Effector memory CD4-positive, alpha-beta T cell (primary cell): ENCODE measurements at places on chromosomes 5 and 9.

- DNase-seq = no peak
These were observed 193.4 kb upstream of the GAS1 start for GRCh38 chr9:87140605-87141109.

GRCh38 chr5:124576848-124577409 lies 169.5 kb downstream of the ZNF608 start:
- DNase-seq = no peak

DNA sequence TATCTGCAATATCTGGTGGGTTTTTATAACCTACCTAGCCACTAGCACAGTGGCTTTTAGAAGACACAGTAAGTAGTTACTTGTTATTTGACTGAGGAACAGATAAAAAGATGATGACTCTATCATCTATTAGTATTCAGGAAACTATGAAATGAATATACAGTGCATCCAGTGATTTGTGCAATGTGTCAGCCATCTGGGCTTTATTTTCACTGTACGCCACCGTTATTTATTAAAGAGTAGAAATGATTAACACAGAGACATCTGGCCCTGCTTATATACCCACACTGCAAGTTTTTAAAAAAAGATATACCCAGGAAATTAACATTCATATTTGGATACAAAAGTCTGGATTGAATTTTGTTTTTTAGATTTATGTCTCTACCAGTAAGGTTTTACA lies 408.4 kb downstream of the PDE4D start:
- DNase-seq = no peak

DNA sequence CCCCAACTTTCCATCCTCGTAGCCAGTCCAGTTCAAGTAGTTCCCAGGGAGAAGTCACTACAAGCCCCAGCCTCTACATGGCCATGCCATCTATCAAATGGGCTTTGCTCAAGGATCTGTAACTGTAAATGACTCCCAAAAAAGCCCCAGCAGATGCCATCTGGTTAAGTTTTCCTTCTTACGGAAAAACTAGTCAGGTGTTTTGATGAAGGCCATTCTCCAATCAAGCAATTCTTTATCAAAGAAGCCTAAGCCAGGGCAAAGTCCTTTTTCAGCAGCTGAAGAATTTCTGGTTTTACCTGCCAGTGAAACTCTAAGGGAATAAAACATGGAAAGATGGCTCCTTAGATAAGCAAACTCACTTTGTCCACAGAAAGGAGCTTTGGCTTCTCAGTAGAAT lies 21.9 kb upstream of the ZNF622 start:
- no peak for DNase-seq

DNA sequence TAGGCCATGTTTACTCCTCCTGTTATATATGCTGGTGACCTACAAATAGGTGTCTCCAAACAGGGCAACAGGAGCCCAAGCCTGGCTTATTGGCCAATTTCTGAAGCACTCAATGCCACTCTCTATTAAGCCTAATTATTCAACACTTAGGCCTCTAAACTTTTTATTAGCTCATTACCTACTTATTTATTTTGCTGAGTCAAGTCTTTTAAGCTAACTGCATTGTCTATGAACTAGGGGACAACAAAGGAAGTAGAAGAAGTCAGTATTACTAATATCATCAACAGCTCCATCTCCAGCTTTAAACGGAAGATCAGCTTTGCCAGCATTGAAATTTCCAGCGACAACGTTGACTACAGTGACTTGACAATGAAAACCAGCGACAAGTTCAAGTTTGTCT lies 28.2 kb downstream of the GABRP start:
- no peak for DNase-seq

DNA sequence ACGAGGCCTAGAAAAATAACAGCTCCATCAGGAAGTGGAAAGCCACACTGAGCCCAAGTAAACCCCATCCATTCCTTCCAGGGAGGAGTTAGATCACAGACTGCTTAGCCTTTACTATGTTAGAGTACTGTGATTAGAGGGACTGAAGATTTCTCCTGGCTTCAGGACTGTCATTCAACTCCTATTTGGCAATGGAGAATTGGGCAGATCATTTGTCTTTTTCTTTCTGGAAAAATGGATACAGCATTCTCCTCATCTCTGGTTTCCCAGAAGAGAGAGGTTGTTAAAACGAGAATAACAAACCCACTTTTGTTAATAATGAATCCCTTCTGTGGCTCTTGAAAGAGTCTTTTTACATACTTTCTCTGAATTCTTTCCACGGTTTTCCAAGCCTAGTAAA lies 150.4 kb downstream of the GABRB2 start:
- no peak for DNase-seq

DNA sequence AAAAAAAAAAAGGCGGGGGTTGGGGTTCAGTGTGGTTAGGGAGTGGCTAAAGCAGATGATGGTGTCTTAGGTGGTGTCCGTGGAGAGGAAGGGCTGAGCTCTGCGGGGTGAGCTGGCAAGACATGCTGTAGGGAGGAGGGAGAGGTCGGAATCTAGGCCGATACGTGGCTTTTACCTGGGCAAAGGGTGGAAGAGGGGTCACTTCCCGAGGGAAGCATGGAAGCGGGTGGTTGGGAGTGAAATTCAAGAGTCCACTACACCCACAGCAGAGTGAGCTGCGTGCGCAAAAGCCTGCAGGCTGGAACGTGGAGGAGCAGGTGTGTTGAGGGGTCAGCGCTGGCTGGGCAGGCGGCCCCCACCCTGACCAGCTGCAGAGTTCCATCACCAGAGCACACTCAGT lies 17.8 kb downstream of the TBC1D9B start:
- DNase-seq = no peak

DNA sequence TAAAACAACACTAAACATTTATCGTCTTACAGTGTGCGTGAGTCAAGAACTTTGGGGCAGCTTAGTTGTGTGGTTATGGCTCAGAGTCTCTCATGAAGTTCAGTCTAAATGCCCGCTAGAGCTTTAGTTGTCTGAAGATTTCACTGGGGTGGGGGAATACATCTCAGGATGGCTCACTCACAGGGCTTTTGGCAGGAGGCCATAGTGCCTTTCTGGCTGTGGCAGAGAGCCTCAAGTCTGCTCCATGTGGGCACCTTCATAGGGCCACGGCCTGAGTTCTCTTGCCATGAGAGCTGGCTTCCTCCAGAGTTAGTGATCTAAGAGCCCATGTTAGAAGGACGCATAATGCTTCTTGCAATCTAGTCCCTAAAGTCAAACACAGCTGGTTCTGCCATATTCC lies 258.8 kb upstream of the NUDT12 start:
- no peak for DNase-seq

DNA sequence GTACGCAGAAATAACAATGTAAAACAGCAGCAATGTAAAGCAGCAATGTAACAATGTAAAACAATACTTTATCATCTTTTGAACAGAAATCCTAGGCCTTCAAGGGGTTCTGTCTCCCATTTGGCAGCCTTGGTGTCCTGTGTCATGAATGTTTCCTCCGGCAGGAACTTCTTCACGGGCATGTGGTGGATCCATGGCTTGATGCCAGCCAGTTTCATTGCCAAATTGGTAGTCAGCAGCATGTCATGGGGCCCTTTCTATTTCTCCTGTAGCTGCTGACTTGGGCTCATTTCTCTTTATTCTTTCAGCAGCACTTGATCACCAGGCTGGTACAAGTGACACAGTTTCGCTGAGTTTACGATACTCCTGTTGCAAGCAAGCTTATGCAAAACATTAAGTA lies 275.3 kb downstream of the HTR1A start:
- no peak for DNase-seq

DNA sequence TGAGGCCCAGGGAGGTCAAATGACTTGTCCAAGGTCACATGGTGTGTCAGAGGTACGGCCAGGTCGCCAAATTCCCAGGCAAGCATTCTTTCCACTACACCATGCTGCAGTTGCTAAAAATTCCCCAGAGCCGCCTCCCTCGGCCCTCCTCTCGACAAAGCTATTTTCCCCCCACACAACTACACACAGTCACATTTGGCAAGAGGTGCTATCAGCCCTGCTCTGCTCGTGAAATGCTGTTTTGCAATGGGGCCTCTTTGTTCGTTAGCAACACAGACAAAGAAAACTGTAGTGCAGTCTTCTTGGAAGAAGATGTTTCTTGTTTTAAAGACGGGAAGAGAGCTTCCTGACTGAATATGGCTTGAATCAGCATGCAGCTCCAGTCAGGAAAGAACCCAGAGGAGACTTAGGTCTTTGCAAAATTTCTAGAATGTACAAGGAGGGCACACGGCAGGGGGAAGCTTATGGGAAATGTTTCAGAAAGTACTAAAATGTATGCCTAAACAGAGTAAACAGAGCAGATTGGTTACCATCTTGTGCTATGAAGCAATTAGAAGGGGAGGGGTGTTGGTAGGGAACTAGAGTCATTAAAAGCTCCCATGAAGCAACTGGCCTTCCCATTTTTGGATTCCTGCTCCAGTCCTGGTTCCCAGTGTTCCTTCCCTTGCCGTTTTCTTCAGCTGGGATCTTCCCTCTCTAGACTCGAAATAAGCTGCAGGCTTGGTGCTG lies 14.2 kb downstream of the SLIT3 start:
- DNase-seq = no peak

- no peak for DNase-seq
These were observed 239.4 kb upstream of the FBXL7 start for GRCh38 chr5:15260356-15261268.

DNA sequence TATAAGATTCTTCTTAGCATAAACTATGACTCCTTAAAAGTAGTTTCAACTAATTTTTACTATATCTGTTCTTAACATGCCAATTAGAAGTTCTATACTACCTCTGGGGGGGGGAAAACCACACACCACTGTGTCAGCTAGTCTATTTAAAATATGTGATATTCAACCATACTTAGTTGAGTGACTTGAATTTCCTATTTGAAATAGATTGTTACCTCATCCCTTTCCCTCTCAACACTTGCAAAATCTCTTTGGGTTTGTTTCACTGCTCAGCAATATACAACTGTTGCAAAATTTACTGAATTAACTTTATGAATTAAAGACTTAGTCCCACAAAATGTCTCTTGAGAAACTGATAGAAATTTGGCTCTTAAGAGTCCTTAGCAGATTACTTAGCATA lies 151.1 kb upstream of the POU5F2 start:
- no peak for DNase-seq

- no peak for DNase-seq
These were observed 11.1 kb upstream of the PAIP1 start for GRCh38 chr5:43567967-43568366.

DNA sequence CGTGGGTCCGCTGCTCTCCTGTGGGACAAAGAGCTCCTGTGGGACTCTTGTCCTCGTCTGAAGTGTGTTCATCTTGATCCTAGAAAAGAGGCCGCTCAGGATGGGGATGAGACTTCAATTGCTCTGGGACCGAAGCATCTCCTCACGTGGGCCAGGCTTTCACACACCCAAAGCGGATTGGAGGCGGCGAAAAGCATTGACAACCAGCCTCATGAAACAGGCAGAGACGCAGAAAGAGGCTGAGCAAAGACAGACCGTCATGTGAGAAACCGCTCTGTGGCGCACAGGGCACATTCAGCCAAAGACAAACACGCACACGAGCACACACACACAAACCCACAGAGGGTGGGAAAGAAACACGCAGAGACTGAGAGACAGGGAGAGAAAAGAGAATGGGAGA lies 479.5 kb downstream of the SPATA31A7 start:
- no peak for DNase-seq

DNA sequence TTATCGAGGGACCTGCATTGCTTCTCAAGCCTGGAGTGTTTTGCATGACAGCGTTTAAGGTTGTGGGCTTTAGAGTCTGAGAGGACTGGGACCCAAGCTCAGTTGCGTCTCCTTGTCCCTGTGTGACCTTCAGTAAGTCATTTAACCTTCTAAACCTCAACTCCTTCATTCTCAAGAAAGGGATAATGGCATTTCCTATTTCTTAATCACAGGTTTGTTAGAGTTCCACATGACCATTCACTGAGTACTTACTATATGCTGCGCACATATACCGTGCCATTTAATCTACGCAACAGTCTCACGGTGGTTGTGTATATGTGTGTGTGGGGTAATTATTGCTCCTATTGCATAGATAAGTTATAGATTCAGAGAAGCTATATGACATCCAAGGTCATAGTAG lies 76.3 kb downstream of the MACROH2A1 start:
- DNase-seq = no peak

DNA sequence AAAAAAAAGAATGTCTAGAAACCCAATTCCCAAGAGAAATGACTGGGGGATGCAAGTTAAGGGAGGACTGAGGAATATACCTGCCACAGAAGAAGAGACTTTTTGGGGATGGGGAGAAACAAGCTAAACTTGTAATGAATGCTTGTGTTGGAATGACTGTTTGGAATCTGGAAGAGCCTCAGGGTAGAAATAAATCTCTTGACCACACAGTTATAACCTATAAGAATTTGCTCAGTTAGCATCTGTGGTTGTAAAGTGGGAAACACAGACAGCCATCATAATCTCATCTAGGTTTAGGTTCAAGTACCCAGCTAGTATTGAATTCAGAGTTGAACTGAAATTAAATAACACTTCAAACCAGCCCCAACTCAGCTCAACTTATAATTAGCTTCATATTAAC lies 678.3 kb upstream of the CHD1 start:
- no peak for DNase-seq

- DNase-seq = no peak
These were observed 104.1 kb downstream of the CD180 start for GRCh38 chr5:67092535-67092934.

DNA sequence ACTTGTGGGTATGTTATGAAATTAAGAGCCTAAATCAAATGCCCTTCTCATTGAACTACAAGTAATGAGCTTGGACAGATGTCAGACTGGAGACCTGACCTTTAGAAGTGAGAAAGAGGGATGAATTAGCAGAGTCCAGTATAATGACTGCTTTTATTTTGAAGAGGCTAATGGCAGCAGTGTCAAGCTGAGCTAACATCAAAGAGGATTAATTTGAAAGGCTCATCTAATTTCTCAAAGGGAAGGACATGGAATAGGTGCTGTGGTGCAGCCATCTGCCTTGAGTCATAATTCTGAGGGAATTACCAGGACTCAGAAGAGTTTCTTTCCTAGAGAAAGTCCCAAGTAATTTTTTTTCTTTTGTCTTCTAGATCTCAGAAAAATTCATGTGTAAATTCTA lies 57.6 kb downstream of the FAM81B start:
- no peak for DNase-seq

DNA sequence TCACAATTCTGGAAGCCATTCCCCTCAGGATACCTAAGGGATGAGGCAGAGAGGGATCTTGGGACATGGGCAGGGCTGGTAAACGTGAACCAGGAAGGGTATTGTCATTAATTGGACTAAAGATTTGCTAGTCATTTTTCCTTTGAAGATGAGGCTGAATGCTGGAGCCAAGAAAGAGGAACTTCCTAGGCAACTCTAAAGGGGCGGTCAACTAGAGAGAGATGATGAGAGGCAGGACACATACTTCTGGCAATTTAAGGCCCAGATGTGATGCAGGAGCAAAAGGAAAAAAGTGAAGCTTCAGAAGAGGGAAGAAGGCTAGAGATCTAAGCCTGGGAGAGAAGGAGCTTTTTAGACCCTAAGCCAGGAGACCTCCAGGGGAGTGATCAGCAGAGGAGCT lies 5.6 kb downstream of the GBA2 start:
- no peak for DNase-seq

- no peak for DNase-seq
These were observed 14.1 kb upstream of the LCP2 start for GRCh38 chr5:170311511-170312300.
